ENCODE measurements at places on chromosomes 5 and 9.

DNA sequence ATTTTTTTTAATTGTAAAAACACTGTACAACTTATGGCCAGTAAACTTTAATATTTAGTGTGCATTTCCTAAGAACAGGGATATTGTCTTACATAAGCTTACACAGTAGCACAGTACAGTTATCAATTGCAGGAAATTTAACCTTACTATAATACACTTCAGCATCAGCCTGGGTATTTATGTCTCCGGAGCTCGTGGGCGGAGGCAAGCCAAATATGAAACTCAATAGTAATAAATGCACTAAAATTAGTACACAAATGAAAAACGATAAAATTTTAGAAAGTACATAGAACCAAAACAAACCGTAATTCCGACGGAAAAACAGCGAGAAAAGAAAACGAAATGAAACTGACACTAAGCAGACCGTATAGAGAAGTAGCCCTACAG, 91.2 kb downstream of the ANXA2R start:
- DNase-seq: no peak

GRCh38 chr9:23162789-23163188, 663.3 kb downstream of the ELAVL2 start:
- DNase-seq: no peak

DNA sequence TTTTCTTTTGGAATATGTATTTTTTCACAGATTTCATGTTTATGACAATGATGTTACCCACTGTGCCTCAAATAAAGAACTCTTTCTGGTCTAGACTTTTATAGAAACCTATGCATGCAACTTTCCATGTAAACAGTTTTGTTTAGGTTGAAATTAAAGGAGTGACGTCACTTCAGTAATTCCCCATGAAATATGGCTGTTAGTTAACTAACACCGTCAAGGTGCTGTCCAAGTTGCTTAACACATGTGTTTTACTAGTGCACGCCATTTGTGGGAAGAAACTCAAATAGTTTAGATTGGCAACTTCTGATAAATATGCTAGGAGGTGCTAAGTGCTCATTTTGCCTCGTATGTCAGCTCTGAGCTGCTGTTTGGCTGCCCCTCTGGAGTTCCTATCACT, 102.2 kb downstream of the FBN2 start:
- DNase-seq: no peak

- DNase-seq: peak; percentile 10
These were observed at the start of gene WNK2 for GRCh38 chr9:93183663-93184431. WNK2 (plus strand) TSS chr9:93184139; CDS start chr9:93184930, 791 bp downstream.

- DNase-seq: no peak
These were observed 634.9 kb upstream of the ZNF608 start for GRCh38 chr5:125381290-125381689.

DNA sequence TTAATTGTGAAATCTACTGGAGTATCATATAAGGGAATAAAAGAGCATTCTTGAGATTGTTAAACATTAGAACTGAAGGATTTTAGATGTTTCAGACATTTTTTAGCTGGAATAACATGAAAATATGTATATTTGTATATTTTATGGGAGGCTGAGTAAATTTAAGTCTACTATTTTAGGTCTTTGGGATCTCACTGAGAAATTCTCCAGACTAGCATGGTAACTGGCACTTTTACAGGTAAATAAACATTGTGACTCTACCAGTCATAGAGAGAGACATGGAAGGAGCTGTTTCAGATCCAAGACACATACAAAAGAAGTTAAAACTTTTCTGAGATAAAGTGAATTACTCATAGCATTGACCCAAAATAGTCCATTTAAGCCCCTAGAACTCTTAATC, 59.4 kb downstream of the NDUFAF2 start:
- no peak for DNase-seq

GRCh38 chr9:108562176-108562575, 293.6 kb downstream of the ACTL7B start:
- DNase-seq: no peak

DNA sequence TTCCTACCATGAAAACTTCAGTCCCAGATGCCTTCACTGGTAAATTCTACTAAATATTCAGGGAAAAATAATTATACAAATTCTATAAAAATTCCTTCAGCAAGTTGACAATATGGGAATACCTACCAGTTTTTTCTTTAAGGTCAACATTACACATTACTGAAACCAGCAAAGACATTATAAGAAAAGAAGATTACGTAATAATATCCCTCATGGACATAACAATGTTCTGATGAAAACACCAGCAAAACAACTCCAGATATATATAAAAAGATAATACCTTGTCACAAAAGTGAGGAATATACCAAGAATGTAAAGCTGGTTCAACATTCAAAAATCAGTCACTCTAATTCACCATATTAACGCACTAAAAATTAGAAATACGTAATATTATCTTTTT, 507.9 kb downstream of the DMRTA1 start:
- DNase-seq: no peak

GRCh38 chr5:150759334-150759583, 442 bp upstream of the DCTN4 start:
- DNase-seq: no peak

GRCh38 chr9:76206821-76207220, 187.4 kb downstream of the RFK start:
- DNase-seq: no peak

DNA sequence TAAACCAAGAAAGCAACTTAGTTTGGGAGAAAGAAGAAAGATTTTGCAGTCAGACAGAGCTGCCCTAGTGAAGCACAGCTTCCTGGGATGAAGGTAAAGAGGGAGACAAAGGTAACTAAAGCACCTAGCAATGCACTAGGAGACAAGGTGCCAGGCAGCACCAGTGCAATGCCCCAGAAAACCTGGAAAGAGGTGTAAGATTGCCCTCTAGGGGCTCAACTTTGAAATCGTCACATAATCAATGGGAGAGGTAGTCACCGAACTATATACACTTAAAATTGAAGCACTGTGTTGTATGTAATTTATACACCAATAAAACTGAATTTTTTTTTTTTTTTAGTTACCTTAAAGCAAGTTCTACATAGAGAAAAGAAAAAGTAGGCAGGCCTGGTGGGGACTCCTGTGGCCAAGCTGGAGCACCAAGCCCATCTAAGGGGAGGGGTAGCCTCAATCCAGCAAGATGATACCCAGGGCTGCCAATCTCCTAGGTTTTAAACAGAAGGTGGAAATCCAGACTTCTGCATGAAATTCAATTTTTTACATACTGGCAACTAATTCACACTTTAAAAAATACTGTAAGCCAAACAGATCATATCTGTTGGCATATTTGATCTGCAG, 48.2 kb downstream of the CDK5RAP2 start:
- no peak for DNase-seq

DNA sequence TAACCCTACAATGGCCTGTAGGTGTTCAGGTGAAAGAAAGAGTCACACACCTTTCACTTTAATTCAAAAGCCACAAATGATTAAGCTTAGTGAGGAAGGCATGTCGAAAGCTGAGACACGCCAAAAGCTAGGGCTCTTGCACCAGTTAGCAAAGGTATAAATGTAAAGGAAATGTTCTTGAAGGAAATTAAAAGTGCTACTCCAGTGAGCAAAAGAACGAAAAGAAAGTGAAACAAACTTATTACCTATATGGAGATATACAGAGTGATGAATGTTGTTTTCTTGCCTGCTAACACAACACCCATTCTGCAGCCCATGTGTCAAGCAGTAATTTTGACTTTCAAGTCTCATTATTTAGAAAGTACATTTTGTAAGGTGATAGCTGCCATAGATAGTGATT, 254.2 kb upstream of the SLC24A2 start:
- no peak for DNase-seq

GRCh38 chr5:38707352-38708210, 138.2 kb upstream of the OSMR start:
- no peak for DNase-seq

- no peak for DNase-seq
These were observed 14.0 kb upstream of the CREBRF start for GRCh38 chr5:173041881-173042762.

DNA sequence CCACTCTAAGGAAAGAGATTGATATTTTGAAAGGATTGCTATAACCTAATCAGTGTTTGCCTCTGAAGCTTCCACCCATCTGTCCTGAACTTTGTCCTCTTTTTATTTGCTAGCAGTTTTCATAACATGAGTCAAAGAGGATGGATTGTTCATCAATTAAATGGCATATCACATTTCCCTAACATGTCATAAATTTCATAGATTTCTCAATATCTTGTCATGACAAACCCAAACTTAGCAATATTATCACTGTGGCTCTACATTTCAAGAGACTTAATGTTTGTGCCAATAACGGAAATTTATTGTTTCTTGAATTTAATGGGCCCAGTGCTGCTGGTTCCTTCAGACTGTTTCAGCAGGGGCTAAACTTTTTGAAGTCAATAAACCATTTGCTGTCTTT, 330.3 kb downstream of the CAAP1 start:
- no peak for DNase-seq

DNA sequence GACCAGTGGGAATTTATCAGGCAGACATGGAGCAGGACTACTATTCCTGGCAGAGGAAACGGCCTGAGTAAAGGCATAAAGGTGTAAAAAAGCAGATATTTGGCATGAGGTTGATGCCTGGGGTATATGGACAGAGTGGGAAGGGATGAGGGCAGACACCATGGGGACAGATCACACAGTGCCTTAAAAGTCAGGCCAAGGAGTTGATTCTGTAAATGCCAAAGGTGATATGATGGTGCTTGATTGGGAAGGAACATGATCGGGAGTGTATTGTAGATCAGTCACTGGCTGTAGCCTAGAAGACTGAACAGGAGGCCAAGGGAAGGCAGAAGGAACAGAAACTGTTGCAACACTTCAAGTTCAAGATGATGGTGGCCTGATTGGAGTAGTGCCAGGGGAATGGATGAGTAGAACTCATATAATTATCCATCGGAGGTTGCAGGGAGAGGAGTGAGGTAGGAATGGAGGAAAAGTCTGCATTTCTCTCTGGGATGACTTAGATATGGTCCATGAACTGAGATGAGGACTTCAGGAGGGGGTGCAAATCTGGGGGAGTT, 594.3 kb upstream of the KLF4 start:
- no peak for DNase-seq

DNA sequence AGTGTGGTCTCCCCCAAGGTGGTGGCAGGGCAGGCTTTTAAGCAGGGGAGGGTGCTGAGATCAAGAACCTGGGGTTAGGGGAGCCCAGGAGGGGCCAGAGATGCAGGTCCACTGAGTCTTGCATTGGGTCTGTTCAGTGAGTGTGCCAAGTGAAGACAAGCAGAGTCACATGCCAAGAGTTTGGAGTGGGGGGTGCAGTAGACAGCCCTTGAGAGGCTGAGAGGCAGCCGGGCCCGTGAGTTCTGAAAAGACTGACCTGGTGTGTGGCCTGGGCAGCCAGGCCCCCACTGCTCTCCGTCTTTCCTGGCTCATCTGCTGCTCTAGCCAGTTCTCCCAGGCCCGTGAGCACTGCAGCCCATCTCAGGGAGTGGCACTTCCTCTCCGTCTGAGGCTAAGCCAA, 120.0 kb downstream of the DAB2IP start:
- DNase-seq: no peak

GRCh38 chr5:73966451-73966850, 340.5 kb downstream of the ARHGEF28 start:
- DNase-seq: no peak

DNA sequence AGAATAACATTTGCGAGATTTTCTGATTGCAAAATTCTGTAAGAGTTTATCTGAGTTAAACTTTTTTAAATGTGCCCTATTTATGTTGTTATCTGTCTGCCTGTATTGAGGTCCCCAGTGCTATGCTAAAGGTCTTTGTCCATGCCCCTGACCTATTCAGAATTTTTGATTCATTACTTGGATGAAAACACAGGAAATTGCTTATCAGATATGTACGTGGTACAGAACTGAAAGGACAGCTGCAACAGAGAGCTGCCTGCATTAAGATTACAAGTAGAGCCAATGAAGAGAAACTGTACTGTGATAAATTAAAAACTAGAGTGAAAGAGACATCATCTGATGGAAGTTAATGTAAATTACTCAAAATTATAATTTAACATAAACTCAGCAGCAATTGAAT, 408.8 kb downstream of the ADGRV1 start:
- DNase-seq: no peak

GRCh38 chr9:123834889-123835562, 94.9 kb downstream of the DENND1A start:
- no peak for DNase-seq

GRCh38 chr5:19370655-19371386, 617.2 kb downstream of the CDH18 start:
- DNase-seq: no peak

DNA sequence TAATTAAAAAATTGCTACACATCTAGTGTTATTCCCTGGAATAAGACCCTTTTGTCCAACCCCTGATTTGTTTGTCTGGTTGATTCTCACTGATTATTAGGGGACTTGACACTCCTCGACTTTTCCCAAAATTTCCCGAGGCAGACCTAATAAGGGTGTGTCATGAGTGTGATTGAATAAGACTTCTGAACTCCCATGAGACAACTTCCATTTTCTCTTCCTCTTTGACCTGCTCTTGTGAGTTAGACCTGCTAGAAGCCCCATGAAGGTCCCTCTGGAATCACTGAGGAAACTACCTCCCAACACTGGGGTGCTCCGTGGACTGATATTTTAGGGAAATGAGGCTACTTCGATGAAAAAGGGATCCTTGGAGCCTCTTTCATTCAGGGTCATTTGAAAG, 83.4 kb downstream of the MUSK start:
- no peak for DNase-seq

DNA sequence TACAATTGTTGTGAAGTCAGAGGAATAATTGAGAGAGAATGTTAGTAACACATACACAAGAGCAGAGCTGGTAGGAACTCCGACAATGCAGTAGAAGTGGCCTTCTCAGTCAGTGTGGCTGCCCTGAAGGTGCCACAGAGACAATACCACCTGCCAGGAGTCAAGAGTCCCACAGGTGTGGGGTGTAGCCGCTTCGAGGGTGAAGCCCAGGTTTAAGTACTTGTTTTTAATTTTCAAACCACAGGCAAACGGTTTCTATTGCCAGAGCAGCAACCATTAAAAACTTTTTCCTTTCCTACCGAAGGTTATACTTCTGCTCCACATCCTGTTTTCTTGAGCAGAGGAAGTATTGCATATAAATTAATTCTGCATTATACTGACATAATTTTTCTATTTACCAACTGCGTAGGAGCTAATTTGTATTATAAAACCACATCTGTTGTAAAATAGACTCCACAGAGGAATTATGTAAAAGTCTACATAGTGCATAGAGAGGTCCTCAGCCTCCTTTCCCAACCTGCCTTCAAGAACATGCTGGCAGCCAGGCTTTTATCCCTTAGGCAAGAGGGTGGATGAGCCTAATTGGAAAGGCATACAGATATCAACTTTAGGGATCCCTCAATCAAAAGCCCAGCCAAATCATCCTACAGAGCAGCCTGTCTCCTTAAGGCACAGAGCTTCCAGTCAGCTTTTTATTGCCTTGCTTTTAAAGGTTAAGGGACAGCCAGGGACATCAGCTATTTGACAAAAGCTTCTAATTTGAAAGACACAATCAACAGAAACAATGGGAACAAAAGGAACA, 12.9 kb upstream of the ACTBL2 start:
- DNase-seq: no peak

Data from activated CD8-positive, alpha-beta memory T cell treated with anti-CD3 and anti-CD28 coated beads for 4 hours (primary cell).